ENCODE measurements at places on chromosomes 3 and 15.

- DNase-seq: no peak
These were observed 30.4 kb downstream of the IQSEC1 start for GRCh38 chr3:13042715-13043271.

- no peak for DNase-seq
These were observed 100.1 kb downstream of the ABI3BP start for GRCh38 chr3:100893108-100893507.

- no peak for DNase-seq
These were observed 32.4 kb upstream of the LDHAL6B start for GRCh38 chr15:59174151-59174834.

DNA sequence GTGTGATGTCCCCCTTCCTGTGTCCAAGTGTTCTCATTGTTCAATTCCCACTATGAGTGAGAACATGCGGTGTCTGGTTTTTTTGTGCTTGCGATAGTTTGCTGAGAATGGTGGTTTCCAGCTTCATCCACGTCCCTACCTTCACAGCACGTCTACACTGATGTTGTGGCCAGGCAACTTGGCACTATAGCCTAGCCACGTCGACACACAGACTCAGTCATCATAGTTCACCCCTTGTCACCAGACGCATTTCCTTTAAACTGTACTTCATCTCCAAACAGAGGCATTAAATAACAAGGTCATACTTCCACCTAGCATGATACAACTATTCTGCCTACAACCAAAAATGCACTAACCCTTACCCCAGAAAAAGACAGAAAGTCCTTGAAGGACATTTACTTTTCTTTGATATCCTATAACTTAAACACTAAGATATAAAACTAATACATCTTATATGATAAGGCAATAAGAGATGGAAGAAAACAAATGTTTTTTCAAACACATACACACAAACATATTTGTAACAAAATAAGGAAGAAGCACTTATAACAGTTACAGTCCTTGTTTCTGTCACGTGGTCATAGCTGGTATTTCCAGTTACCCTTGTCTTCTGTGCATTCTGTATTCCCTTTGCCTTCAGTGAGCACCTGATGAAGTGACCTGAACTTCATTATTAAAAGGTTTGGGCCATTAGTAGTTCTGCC, 121.4 kb downstream of the KLF13 start:
- DNase-seq: no peak

- peak; percentile 43 for DNase-seq
These were observed 63.9 kb downstream of the IL12A start for GRCh38 chr3:160052385-160053047.

DNA sequence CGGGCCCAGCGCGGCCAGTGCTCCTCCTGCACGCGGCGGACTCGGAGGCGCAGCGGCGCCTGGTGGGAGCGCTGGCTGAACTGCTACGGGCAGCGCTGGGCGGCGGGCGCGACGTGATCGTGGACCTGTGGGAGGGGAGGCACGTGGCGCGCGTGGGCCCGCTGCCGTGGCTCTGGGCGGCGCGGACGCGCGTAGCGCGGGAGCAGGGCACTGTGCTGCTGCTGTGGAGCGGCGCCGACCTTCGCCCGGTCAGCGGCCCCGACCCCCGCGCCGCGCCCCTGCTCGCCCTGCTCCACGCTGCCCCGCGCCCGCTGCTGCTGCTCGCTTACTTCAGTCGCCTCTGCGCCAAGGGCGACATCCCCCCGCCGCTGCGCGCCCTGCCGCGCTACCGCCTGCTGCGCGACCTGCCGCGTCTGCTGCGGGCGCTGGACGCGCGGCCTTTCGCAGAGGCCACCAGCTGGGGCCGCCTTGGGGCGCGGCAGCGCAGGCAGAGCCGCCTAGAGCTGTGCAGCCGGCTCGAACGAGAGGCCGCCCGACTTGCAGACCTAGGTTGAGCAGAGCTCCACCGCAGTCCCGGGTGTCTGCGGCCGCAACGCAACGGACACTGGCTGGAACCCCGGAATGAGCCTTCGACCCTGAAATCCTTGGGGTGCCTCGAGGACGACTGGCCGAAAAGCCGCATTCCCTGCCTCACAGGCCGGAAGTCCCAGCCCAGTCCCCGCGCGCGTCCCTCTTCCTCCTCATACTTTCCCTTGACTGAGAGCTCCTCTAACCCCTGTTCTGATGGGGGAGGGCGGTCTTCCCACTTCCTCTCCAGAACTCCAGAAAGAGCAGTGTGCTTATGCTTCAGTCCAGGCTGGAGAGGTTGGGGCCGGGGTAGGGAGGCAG, 1.4 kb upstream of the IL17RC start:
- DNase-seq: peak; percentile 44

GRCh38 chr3:87260270-87260669, 16.1 kb downstream of the POU1F1 start:
- peak; percentile 66 for DNase-seq

GRCh38 chr3:8822141-8822540, 52.7 kb upstream of the OXTR start:
- DNase-seq: peak; percentile 66

- no peak for DNase-seq
These were observed 31.6 kb downstream of the DRD3 start for GRCh38 chr3:114147251-114147650.

Measured in astrocyte of the spinal cord (primary cell).